NCI-H1417 treated with DMSO at 0.1 percent for 48 hours (cell line): ENCODE measurements at places on chromosomes 6 and 20.

- DNase-seq, result no peak
Observed at GRCh38 chr6:160102399-160102798, 19.2 kb upstream of the SLC22A1 start.

- no peak for DNase-seq
Observed at GRCh38 chr6:13405961-13406477, 77.7 kb upstream of the TBC1D7 start.

GRCh38 chr20:52852714-52853113 is 119.4 kb upstream of the TSHZ2 start:
- DNase-seq, result no peak

- no peak for DNase-seq
Observed at GRCh38 chr6:157855325-157855724, 32.3 kb downstream of the SNX9 start.

DNA sequence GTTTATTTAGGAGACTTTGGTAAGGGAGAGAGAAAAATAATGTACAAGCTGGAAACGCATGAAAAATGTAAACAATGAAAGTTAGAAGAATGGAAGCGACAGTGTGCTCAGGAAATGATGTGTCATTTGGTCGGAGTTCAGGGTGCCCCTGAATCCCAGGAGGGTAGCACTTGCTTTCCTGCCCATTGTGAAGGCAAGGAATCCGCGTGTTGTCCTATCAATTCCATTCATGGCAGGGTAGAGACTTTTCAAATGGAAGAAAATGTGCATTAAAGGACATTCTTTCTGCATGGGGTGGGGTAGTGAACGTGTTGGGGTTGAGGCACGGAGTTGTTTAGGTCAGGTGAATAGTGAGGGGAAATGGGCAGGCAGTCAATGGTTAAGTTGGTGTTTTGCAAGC is 33.7 kb downstream of the GCNT2 start:
- no peak for DNase-seq

DNA sequence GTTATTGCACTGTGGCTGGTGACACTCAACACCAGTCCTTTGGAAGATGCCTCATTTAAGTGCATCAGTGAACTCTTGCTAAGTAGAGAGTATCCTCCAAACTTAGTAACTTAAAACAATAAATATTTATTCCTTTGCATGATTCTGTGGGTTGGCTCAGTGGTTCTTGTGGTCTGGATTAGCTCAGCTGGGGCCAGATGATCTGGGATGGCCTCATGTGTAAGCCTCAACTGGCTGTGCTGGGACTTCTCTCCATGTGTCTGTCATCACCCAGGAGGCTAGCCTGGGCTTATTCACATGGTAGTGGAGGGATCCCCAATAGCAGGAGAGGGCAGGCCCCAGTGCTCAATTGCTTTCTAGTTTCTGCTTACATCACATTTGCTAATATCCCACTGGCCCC is 8.3 kb downstream of the LRRN4 start:
- no peak for DNase-seq
